ENCODE measurements at places on chromosomes 1 and 21.
A peak's percentile ranks its signal among the peaks of the same experiment; 100 is the strongest.

- DNase-seq = no peak
These were observed 304.3 kb downstream of the MATN1 start for GRCh38 chr1:30418939-30419720.

DNA sequence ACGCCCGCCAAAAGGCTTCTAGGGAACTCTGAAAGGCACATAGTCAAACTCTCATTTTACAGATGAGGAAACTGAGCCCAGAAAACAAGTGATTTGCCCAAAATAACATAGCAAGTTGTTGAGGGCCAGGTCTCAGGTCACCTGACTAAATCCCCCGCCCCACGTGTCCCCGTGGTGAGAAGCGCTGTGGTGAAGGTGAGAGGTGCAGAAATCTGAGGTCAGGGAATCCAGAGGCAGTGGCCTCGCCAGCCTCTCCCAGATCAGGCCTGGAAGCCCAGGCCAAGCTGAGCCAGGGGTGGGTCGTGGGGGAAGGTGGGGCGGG, 5.1 kb downstream of the HDGF start:
- peak; percentile 46 for DNase-seq

DNA sequence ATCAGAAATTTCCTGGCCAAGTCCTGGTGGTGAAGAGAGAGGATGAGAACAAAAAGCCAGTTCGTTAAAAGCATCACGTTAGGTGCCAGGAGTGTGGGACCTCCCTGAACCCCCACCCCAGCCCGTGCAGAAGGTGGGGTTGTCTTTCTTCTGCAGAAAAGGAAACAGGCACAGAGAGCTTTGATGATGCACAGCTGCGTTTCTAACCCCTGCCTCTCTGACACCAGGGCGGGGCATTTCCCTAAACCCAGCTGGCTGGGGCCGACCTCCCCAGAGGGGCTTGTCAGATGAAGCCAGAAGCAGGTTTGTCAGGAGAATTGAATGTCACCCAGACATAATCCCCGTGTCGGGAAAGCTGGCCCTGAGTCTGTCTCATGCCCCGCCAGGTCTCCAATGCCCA, 189.3 kb upstream of the EDN2 start:
- DNase-seq = peak; percentile 61

- DNase-seq = no peak
These were observed 513.0 kb downstream of the NUF2 start for GRCh38 chr1:163834778-163835177.

DNA sequence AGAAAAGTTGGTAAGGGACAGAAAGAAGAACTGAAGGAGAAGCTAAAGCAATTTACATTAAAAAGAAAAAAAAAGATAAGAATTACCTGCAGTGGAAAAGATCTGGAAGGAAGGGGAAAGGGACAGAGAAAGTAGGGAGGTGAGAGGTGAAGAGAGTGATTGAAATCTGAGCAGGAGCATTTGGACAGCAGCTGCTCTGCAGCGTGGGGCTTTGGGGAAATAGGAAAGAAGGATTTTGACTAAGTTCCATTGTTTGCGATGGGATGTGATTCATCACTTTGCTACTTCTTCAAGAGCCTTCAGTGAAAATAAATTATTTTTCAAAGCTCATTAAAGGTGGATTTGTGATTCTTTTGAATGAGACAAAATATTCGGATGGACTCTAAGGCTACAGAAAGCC, 26.1 kb upstream of the NMNAT2 start:
- DNase-seq = no peak

DNA sequence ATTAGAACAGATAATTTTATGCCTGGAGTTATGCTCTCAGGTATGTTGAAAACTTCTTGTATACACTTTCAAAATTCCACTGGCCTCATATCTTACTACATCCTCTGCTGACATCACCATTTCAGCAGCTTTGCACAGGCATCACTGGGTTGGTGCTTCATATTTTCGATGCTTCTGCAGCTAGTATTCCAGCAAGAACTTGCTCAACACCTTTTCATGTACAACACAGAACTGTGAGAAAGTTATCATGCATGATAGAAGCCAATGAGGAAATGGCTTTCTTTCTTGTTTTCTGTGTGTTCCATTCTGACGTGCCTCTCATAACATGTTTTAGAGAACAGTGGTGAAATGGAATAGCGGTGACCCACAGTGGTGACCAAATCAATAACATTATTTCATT, 5.1 kb upstream of the GBP5 start:
- DNase-seq = peak; percentile 62

GRCh38 chr1:202012544-202013478, 2.4 kb downstream of the ELF3 start:
- DNase-seq = no peak

- no peak for DNase-seq
These were observed 15.3 kb downstream of the FMO4 start for GRCh38 chr1:171329251-171329650.

- DNase-seq = peak; percentile 28
These were observed 7.8 kb downstream of the UBIAD1 start for GRCh38 chr1:11280719-11281376.

DNA sequence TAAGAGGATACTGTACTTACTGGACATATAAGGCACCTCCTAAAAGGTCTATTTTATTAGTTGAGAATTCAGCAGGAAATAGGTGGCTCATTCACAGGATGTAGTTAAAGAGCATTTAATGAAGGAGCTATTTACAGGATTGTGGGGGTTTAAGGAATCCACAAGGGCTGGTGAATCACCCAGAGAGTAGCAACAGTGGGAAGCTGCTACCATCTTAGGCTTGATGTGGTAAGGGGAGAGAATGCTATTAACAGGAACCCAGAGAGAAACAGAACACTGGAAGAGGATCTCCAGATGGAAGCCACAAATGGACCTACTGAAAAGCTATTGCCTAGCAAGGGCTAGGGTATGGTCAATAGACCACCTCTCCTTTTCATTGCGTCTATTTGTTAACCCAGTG, 52.0 kb upstream of the COL11A1 start:
- no peak for DNase-seq

GRCh38 chr1:154448331-154448811, 43.2 kb downstream of the IL6R start:
- no peak for DNase-seq

DNA sequence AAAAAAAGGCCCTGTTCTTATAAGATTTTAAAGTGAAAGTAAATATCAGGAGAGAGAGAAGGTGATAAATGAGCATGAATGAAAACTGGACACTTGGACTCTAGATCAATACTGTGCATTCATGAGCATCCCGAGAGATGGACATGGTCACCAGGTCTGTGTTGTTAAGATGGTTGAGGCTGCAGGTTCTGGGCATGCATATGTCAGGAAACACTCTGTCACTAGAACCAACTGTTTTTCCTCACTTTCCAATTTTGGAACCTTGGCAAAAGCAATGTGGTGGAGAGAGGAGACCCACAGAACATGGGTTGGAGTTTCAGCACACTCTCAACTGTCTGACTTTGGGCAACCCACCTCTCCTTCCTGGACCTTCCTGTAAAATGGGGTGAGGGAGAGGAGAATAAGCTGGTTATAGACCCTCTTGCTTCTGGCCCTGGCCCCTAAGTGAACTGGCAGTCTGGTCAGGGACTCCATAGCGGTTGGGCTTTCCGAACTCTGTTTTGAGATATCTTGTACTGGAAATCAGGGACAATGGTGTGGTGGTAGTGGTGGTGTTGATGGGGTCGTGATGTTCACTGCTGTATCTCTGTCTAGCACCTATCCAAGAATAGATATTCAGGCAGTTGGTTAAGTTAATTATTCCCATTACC, 4.2 kb downstream of the MAN1C1 start:
- DNase-seq = no peak

DNA sequence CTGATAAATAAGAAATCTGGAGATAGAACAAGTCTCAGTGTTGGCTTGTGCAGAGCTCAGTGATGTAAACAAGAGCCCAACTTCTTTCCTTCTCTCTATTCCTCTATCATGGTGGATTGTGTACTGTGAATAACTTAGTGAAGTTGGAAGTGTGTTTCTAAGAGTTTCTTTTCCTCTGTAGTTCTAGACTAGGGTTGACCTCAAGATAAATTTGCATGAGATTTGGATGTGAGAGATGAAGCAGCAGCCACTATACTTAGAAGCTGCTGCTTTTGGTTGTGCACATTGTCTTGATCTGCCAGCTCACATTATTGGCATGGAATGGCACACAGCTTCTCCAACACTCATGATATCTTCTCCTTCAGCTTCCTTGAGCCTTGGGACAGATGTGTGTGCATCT, 198.9 kb upstream of the ZP4 start:
- DNase-seq = no peak

GRCh38 chr1:201192261-201192788, 1.7 kb downstream of the IGFN1 start:
- no peak for DNase-seq

- DNase-seq = no peak
These were observed 404.1 kb downstream of the PTPRU start for GRCh38 chr1:29640428-29640785.

- no peak for DNase-seq
These were observed 1.4 kb upstream of the MAD2L2 start for GRCh38 chr1:11682287-11682771.

GRCh38 chr1:203273206-203273868, 32.0 kb upstream of the BTG2 start:
- DNase-seq = peak; percentile 93

DNA sequence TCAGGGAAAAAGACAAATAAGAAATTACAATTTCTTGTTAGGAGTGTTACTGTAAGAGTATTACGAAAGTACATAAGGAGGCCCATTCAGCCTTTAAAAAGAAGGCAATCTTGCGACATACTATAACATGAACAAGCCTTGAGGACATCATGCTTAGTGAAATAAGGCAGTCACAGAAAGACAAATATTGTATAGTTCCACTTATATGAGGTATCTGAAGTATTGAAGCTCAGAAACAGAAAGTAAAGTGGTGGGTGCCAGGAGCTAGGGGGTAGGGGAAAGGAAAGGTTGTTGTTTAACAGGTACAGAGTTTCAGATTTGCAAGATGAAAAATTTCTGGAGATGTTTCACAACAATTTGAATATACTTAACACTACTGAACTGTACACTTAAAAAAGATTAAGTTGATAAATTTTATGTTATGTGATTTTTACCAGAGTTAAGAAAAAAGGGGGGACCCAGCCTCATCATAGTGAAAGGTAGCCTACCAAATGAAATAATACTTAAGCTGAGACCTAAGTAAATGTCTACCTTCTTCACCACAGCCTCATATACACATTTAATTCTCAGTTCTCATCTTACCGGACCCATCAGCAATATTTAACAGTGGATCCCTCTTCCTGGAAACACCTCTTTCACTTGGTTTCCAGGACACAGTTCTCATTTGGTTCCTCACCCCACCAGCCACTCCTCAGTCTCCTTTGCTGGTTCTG, 19.5 kb downstream of the USP24 start:
- DNase-seq = no peak

- no peak for DNase-seq
These were observed 33.4 kb downstream of the LRRC53 start for GRCh38 chr1:74478979-74479378.

DNA sequence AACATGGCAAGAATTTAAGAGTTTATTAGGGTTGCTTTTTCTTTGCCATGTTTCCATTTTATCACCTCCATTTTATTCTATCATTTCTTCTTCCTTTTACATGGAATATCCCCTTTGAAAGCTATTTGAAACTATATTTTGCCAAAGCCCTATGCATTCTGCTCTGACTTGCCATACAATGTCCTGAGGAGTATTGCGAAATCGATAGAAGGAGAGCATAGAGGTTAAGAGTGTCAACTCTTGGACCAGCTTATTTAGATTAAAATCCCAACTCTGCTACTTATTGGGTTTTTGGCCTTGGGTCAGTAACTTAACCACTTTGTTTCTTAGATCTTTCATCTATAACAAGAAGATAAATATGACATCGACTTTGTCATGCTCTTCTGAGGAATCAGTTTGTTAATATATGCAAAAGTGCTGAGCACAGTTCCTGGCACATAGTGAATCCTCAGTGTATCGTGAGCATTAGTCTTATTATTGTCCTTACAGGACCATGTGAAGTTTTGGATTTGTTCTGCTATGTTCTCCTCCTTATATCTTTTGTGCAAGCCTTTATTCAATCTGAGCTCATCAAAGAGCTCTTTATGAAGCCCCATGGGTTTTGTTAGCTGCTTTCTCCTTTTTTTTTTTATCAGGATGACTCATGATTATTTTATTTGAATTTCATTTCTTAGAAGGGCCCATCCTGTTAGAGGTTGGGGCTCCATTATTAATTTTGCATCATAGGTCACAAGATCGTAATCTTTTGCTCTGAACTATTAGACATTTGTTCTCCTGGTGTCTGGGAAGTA, 17.6 kb downstream of the ACKR1 start:
- no peak for DNase-seq

GRCh38 chr1:35064265-35064664, 14.9 kb upstream of the ZMYM1 start:
- DNase-seq = no peak

GRCh38 chr1:11703357-11704193, 12.1 kb downstream of the DRAXIN start:
- no peak for DNase-seq

DNA sequence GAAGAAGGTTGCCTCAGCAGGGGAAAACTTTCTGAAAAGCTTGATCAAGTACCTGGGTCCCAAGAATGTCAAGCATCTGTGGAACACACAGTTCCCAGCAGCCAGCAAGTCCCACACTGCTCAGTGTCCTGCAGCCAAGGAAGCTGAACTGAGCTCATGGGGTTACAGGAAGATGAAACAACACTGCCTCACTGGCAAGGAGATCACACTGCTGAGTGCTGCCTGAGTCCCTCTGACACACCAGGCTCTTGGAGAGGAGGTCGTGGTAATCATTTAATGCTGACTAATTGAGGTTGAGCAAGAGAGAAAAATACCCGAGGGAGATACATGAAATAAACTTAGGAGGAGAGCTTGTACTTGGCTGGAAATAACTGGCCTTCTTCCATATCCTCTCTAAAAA, 75.2 kb downstream of the MPZL1 start:
- no peak for DNase-seq

GRCh38 chr1:17664322-17664721, 90.8 kb upstream of the ACTL8 start:
- no peak for DNase-seq

- DNase-seq = no peak
These were observed 125.4 kb downstream of the EIF4G3 start for GRCh38 chr1:21051177-21051825.

- DNase-seq = no peak
These were observed 20.0 kb downstream of the ADARB1 start for GRCh38 chr21:45094412-45094811.

DNA sequence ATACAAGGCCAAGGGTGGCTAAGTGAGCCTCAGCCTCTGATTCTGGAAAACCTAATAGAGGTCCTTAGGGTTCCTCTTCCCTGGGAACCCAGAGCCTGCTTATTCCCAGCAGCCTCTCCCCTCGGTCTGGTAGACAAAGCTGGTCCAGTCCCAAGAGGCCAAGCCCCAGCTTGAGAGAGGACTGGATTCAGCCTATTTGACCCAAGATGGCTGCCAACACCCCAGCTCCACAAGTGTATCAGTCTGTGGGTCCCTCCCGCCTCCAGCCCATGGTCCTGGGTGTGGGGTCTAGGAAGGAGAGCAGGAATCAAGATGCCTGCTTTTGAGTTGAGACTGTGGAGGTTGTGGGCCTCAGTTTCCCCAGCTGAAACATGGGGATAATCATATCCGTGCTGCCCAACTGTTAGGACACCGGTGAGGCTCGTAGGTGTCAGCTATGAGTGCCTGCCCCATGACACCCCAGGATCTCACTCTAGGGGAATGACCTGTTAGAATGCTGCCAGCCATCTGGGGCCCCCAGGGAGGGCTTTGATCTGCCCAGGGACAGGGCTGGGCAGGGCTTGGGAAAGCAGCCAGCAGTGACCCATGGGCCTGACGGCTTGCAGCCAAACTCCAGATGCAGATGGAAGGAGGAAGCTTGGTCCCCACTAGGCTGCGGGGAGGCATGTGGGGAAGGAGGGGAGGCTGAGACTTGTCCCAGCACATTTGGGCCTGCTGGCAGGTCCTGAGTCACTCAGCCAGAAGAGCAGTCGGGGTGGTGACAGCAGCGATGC, 45.4 kb downstream of the NUAK2 start:
- DNase-seq = no peak
